CD4-positive, alpha-beta T cell treated with Interleukin-4 for 1 hour (primary cell): ENCODE measurements at places on chromosomes 16 and 17.

DNA sequence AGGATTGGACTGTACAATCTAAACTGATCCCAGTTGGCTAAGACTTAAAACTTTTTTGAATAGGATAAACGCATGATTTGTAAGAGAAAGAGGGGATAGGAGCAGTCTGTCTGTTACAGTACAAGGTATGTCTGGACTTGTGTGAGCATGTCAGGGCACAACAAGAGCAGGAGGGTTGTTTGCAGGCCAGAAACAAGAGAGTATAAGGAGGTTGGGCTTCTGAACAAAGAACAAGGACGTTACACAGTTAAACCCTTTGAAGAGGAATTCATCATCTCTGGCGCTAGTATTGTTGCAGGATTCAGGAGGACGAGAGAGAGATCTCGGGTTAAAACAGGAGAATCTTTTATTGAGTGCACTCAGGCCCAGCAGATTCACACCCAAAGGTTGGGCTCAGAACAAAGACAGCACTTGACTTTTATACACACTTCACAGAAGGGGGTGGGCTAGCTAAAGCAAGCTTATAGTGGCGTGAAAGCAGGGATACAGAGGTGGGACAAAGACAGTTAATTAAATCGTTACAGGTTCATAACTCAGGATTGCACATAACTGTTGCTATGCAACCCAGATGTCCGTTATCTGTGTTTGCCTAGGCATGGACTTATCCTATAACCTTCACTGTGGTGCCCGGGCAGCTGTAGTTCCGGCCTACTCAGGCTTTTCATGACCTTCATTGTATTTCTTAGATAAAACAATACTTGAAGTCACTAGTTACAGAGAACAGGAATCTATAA is 34.3 kb downstream of the SEC14L1 start:
- no peak for DNase-seq

DNA sequence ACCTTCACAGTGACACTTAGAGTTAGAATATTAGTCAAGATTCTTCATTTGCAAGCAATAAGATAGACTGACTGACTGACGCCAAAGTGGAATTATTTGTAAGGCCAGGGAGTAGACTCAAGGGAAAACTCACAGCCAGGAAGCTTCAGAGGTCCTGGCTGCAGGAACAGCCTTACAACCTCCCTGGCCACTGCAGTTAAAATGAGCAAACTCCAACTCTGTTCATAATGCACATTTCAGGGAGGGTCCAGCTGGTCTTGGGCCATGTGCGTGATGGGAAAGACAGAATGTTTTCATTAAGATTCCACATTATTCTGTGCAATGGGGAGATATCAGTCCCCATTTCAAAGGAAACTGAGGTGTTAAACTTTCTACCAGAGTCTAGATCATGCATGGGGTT is 9.9 kb downstream of the CAPNS2 start:
- DNase-seq: no peak

DNA sequence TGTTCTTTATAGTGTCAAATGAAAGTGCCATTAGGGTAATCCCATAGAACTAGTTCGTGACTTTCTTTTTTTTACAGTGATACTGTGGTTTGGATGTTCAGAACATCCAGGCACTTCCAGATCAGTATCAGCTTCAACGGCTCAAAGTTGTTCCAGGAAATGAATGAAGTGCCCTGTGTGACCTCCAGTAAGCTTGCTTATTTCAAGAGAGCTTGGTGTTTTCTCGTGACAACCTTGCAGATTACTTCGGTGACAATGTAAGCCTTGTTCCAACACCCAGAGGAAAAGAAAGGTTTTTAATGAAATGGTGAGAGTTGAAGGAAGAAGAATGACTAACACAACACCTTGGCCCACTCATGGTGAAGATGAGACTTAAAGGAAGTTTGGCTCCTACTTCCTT is 16.0 kb upstream of the KCNJ16 start:
- DNase-seq: no peak

DNA sequence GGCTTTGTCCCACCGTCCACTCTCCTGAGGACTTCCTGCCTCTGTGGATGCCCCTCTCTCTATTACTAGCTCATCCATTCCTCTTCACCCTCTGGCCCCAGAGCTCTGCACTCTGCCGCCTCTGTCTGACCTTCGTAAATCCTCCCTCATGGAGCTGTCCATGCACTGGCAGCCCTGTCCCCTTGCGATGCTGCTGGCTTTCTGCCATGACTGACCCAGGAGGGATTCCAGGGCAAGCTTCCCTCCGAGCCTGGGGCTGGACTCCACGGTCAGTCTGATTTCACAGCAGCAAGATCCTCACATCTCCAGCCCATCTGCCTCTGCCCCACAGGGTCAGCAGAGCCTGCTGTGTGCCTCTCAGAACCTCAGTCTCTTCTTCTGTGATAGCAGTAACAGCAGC is 4.7 kb downstream of the CBFA2T3 start:
- no peak for DNase-seq

DNA sequence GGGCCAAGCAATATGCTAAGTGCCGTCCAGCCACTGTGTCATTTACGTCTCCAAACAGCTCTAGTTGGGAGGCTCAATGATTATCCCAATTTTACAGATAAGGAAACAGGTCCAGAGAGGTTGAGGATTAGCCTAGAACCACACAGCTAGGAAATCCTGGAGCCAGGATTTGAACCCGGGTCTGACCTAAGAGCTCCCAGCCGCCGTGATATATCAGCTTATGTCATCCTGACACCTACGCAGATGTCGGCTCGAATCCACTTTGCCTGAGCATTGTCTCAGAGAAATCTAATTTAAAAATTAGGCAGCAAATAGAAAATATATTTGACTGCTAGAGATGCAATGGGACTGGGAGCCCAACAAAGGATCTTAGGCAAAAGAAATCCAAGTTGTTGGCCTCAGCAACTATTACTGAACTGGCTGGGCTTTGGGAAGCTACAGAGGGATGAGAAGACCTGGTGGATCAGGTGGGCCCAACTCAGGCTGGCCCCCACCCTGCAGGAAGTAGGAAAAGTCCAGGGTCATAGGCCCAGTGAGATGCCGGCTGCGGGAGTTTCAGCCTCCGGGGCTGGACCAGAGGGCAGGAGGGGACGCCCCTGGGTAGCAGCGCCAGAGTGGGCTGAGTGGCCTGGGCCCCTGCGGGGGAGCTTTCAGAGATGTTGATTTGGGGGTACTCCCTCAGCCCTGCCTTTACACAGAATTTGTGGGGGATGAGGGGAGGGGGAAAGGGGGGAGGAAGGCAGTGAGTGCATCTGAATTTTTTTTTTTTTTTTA is 35.1 kb upstream of the IL21R start:
- no peak for DNase-seq

DNA sequence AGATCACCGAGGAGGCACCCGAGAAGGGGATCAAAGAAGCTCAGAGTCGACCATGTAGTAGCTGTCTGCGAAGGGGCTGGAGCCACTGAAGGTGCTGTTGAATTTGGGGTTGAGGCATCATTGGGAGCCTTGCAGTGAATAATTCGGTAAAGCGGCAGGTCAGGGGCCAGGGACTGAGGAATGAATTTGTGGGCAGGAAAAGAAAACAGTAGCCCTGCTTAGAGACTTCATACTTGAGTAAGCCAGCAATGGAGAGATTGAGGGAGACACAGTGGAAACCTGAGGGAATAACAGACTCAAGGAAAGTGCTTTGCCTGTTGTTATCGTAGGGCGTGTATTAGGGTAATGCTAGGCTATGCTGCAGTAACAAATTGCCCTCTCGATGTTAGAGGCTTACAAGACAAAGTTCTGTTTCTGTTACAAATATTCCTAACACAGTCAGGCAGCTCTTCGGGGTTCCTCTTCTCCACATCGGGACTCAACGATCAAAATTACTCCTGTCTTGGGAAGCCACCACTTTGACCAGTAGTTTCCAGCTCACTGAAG is 13.4 kb upstream of the HERPUD1 start:
- no peak for DNase-seq

DNA sequence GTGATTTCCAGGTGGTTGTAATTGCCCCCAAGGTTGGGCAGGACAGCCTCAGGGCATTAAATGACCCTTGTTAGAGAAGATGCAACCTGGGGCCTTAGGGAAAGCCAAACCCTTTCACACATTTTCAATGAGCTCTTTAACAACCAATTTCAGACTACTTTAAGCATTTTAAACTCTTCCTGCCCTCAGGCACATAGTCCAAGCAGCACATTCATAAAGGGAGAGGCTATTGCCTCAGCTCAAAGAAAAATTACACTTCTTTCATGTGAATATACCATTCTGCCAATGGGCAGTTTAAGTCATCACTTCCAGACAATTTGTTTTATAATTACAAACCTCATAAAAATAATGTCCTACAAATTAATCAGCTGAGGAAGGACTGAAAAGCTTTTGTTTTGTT is 544.5 kb downstream of the NPIPA7 start:
- no peak for DNase-seq

GRCh38 chr17:78905116-78905515 is 2.1 kb upstream of the CEP295NL start:
- DNase-seq: no peak
